ENCODE measurements at places on chromosomes 5 and 9.

DNA sequence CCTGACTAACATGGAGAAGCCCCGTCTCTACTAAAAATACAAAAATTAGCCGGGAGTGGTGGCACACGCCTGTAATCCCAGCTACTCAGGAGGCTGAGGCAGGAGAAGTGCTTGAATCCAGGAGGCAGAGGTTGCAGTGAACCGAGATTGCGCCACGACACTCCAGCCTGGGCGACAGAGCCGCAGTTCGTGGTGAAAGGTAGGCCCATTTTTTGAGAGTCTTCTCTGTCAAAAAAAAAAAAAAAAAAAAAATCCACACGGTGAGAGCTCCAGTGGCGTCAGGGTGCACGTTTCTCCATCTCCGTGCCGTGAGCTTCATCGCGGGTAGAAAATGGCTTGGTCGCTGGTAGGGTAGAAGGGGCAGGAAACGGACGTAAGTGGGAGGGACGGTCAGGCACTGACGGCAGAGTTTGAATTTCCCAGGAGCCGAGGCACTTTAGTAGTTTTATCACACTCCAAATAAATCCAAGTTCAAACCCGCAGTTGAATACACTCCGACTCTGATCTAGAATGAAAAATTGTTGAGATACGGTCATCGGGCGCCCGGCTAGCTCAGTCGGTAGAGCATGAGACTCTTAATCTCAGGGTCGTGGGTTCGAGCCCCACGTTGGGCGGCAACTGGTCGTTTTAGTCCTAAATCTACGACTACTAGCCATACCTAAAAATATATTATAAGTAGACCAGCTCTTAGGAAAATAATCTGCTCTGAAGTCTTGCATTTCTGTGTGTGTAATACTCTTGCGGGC is 2.4 kb upstream of the TRIM7 start:
- DNase-seq: peak; percentile 63

GRCh38 chr9:6997330-6997729 is 239.6 kb downstream of the KDM4C start:
- no peak for DNase-seq

- no peak for DNase-seq
Observed at GRCh38 chr9:83270116-83270515, 207.2 kb upstream of the RASEF start.

DNA sequence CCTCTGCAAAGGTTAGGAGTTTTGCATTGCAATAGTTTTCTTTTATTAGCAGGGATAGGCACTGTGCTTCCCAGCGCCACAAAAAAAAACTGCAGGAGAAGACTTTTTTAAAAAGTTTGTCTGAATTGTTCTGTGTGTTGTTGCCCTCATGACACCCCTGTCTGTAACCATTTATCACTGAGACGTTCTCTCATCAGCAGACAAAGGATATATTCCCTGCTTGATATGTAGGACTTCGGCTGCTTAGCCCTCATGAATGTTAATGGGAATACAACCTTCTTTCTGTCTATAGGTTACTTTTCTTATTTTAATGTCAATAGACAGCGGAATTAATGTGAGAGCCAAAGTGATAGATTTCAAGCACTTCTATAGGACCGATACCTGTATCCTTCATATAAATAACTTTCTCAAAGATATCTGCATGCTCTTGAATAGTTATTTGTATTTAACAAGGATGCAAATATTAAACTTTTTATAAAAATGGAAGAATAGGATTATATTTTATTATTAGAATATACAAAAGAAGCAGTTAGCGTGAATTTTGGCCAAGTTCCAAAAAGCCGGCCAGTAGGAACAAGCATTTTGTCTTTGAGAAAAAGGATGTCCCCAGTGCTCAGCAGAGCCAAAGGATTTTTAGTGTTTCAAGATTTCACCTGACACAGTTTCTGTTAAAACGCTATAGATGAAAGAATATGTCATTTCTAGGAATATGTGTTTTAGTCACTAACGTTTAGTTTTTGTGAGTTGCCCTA is 1.5 kb upstream of the LYSMD3 start:
- no peak for DNase-seq

DNA sequence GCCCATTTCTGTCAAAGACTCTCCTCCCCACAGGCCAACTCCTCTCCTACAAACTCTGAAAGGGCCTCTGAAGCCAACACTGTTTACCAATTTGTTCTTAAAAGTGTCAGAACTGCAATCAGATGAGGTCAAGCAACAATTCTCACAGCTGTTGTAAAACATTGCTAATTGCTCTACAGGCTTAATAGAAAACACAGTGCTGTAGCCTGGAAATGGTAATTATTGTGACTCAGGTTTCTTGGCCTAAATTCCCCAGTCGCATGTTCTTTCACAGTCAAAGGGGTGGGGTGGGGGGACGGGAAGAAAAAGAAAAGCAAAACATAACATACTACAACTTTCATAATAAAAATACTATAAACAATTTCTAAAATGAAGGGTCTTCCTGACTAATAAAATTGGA is 343.2 kb downstream of the DMAC1 start:
- no peak for DNase-seq

DNA sequence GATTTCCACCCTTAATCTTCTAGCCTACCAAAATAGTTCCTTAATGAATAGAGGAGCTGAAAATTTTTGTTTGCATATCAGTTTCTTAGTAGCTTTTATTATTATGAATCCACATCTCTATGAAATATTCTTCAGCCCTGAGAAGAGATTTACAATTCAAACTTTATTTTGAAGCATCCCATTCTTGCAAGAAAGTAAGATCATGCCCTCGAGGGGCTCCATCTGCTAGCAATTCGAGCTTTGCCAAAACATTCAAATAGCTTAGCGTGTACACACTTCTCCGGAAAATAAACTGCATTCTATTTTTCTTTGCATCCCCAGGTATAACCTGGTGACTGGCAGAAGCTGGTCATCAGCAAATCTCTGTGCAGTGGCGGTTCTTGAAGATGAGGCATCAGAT is 370.7 kb downstream of the MTRR start:
- DNase-seq: no peak

- DNase-seq: no peak
Observed at GRCh38 chr9:116251366-116251765, 97.8 kb downstream of the PAPPA start.

- no peak for DNase-seq
Observed at GRCh38 chr9:14652729-14653377, 40.4 kb downstream of the ZDHHC21 start.

GRCh38 chr5:111252799-111253545 is 28.8 kb downstream of the CAMK4 start:
- DNase-seq: no peak

DNA sequence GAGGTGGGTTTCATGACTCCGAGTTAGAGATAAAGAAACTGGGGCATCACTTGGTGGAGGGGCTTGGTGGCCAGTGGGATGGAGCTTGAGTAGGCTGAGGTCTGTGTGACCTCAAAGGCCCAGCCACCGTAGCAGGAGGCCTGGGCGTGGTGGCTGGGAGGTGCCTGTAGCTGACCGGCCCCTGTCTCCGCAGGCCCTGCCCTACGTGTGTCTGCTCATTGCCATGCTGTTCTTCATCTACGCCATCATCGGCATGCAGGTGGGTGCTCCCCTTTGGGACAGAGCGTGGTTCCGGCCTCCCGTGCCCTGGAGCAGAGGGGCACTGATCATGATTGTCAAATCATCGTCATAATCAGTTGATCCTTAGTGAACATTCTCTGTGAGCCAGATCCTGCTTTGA is 196.2 kb downstream of the CACNA1B start:
- no peak for DNase-seq

DNA sequence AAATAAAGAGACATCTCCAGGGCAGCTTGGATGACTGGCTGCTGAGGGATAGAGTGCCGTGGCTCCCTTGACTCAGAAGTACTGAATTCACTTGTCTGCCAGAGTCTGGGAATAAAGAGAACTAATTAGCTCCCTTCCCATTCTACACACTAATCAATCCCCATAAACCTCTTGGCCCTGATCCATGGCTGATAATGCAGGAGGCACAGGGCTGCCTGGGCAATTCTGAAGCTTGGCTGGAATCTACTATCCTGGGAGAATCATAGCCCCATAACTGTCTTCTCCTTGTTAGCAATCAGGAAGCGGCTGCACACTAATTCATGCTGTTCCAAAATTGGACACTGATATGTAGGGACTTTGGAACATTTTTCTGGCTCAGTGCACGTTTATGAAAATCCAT is 197.7 kb downstream of the PTTG1 start:
- no peak for DNase-seq

- no peak for DNase-seq
Observed at GRCh38 chr5:104084896-104085295, 522.3 kb upstream of the NUDT12 start.

DNA sequence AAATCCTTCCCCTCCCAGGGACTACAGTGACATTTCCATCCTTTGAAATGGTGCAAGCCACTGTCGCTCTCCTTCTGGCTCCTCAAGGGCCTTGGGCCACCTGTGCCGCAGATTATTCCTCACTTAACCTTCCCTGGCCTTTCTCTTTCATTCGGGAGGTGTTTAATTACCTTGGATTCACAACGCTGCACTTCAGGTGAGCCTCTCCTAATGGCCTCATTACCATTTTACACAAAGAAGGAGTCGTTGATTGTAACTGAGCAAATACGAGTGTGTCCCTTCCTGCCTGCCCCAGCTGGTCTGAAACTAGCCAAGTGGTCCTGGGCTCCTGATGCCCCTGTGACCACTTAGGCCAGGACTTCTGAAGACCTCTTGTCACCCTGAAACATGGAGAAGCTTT is 205.0 kb downstream of the CRB2 start:
- no peak for DNase-seq

- no peak for DNase-seq
Observed at GRCh38 chr9:37676411-37676830, 25.7 kb downstream of the FRMPD1 start.

- DNase-seq: no peak
Observed at GRCh38 chr5:88681211-88681803, 201.7 kb downstream of the MEF2C start.

DNA sequence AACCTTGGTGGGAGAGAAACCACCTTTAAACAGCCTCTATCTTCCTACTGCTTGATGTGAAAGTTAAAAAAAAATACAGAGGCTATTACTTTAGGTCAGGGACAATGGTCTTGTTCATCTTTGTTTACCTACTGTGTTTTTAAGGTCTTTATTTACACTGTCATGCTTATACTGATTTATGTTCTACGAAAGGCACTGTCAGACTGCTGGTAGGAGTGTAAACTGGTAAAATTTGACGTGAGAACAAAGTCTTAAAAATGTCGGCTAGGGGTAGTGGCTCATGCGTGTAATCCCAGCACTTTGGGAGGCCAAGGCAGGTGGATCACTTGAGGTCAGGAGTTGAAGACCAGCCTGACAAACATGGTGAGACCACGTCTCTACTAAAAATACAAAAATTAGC is 42.1 kb upstream of the ELOVL7 start:
- DNase-seq: no peak

DNA sequence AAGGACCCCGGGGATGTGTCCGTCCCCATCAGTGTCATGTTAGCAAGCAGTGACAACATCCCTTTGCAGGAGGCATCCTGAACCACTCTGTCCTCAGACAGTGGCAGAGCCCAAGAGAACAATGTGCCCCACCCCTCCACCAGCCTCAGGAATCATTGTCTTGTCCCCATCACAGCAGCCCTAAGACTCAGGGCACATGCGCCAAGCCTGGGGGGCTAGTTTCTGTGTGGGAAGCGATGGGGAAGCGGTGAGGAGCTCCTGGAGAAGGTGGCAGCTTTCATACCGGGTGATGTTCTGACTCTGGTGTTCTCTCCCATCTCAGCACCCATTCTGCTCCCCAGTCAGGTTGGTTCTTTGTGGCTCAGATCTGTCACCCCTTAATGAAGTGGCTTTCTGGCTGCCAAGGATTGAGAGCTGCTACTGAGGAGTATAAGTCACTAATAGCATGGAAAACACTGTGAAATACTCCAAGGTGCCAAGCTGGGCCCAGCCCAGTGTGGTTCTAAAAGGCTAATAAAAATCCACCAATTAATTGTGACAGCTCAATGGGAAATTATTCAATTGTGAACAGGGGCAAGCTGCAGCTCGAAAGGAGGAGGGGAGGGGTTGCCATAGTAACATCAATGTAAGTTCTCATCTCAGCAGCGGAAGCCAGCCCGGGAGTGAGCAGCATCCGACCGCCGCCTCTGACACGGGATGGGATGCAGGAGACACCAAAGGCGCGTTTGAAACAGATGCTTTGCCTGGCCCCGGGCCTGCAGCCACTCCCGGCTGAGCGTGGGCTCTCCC is 4.7 kb downstream of the QRFP start:
- no peak for DNase-seq

DNA sequence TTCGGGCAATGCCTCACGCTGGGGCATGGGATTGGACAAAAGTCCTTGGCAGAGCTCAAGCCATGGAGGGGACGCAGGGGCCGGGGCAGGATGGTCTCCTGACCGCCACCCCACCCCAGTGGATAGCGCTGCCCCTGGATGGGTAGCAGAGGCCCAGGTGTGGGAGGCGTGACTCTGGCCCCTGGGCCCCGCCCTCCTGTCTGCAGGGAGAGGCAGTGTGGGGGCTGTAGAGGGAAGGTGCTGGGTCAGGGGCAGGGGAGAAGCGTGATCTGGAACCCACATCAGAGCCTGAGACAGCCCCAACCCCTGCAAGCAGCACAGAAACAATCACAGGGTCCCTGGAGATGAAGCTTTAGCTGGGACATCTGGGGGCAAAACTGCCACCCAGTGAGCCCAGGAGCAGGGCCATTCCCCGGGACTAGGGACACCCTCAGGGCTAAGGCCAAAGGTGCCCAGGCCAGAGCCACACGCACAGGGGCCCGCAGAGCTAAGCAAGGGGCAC is 36.2 kb downstream of the NACC2 start:
- no peak for DNase-seq

GRCh38 chr5:41406424-41406823 is 104.0 kb downstream of the PLCXD3 start:
- DNase-seq: no peak

- DNase-seq: no peak
Observed at GRCh38 chr5:149175346-149176105, 34.2 kb downstream of the ABLIM3 start.

- no peak for DNase-seq
Observed at GRCh38 chr9:37811906-37812476, 11.4 kb downstream of the DCAF10 start.

GRCh38 chr5:166709691-166710090 is 1581.8 kb upstream of the WWC1 start:
- no peak for DNase-seq

DNA sequence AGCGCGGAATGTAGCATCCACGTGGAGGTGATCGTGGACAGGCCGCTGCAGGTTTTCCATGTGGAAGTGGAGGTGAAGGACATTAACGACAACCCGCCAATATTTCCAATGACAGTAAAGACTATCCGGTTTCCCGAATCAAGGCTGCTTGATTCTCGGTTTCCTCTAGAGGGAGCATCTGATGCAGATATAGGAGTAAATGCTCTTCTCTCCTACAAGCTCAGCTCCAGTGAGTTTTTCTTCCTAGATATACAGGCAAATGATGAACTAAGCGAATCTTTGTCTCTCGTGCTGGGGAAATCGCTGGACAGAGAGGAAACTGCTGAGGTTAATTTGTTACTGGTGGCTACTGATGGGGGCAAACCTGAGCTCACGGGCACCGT is 598 bp downstream of the PCDHA2 start:
- DNase-seq: no peak

- DNase-seq: no peak
Observed at GRCh38 chr5:126007841-126008240, 415.4 kb upstream of the GRAMD2B start.

DNA sequence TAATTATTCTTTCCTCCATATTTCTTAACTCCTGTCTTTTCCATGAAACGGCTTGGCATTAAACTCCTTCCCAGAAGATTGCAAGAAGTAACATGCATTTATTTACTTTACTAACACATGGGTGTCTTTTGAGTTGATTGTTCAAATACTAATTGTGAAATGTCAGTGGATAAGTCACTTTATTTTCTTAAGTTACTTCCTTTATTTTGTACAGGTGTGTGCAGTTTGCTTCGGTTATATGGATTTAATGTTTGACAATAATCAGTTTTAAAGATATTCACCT is 761 bp upstream of the SHOC1 start:
- DNase-seq: no peak
